ENCODE measurements at places on chromosomes 6 and 20. TPM values are rescaled to one million over a fixed set of nuclear protein-coding genes. Genes with fewer than 3 reads are reported as not detected.

Gene TOX2
- total RNA-seq = 0.18 TPM

Gene CTCFL
- total RNA-seq = not detected

Gene PLCB4
- 0.21 TPM for total RNA-seq

Gene CRISP3
- not detected for total RNA-seq

Gene SCUBE3
- total RNA-seq = not detected

Gene BCAS1
- 42.4 TPM for total RNA-seq

Gene BPI
- not detected for total RNA-seq
